ENCODE measurements at places on chromosomes 16 and 17.

- DNase-seq, result no peak
- H3K27ac ChIP-seq, result no peak overlapping the region
- H3K27me3 ChIP-seq, result peaks cover 66% of the 10 kb centered on the region
- no peaks in the 10 kb centered on the region for H3K36me3 ChIP-seq
- H3K4me1 ChIP-seq, result peaks cover 6% of the 10 kb centered on the region
- H3K4me3 ChIP-seq, result peak overlapping the region; percentile 49
Observed at GRCh38 chr17:32266389-32267301, 1.0 kb downstream of the RHBDL3 start.

GRCh38 chr16:9622268-9622667, 530.8 kb downstream of the HAPSTR1 start:
- peak; percentile 10 for DNase-seq
- H3K4me3 ChIP-seq, result no peak overlapping the region
- H3K4me1 ChIP-seq, result no peaks in the 10 kb centered on the region
- H3K36me3 ChIP-seq, result no peaks in the 10 kb centered on the region
- no peak overlapping the region for H3K27ac ChIP-seq

- H3K4me3 ChIP-seq, result no peak overlapping the region
- no peaks in the 10 kb centered on the region for H3K36me3 ChIP-seq
- no peak overlapping the region for H3K27ac ChIP-seq
- H3K4me1 ChIP-seq, result no peaks in the 10 kb centered on the region
Observed at GRCh38 chr16:17989255-17989654, 347.3 kb downstream of the NPIPA8 start.

GRCh38 chr17:41710472-41711090, 1.6 kb upstream of the GAST start:
- H3K4me1 ChIP-seq, result no peaks in the 10 kb centered on the region
- H3K27ac ChIP-seq, result no peak overlapping the region
- H3K27me3 ChIP-seq, result peaks cover 2% of the 10 kb centered on the region

DNA sequence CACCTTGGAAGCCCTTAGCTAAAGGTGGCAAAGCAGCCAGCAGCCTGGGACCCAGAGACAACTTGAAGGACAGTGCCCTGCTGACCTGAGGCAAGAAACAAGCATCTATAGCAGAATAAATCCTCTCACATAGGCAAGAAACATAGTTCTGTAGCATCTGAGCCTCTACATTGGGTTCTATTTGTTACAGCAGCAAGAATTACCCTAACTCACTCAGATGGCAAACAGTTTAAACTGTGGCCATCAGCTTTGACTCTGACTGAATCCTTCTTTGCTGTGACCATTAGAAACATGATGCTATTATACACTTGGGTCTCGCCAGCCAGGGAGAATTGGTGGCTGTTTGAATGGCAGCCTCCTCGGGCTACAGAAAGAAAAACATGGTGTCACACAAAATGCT, 53.1 kb upstream of the CCL1 start:
- peaks cover 4% of the 10 kb centered on the region for H3K27me3 ChIP-seq
- H3K36me3 ChIP-seq, result no peaks in the 10 kb centered on the region
- no peak for DNase-seq
- no peak overlapping the region for H3K27ac ChIP-seq
- H3K4me1 ChIP-seq, result no peaks in the 10 kb centered on the region

DNA sequence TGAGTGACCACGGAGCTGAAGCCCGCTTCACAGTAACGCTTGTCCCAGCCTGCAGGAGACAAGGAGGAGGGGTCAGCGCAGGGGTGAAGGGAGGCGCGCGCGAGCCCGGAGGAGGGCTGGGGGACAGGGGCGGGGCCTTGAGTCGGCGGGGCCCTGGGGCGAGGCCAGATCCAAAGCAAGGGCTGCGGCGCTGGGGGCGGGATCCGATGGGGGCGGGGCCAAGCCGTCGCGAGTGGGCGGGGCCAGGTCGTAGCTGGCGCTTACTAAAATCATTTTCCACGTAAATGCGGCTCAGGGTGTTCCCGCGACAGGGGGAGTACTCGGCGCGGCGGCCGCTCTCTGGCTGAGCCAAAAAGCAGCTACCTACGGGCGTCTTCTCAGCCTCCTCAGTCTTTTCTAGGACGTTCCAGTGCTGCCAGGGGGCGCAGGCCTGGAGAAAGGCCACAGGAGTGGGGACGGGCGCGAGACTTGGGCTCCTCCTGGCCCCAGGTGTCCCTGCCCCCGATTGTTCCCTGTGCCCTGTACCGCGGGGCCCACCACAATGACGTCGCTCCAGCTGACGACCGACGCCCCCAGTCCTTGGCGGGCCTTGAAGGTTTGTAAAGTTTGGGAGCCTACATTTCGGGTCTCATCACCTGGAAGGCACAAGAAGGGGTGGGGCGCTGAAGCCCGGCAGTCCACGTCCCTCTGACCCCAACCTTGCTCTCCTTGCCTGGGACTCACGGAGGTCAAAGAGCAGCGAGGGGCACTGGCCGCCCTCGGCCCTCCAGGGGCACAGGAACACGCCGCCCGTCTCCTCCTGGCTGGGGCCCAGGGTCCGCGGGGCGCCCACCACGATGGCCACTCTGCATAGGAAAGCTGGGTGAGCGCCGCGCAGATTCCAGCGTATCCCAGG, 3.9 kb downstream of the ITGA2B start:
- DNase-seq, result peak; percentile 70
- no peaks in the 10 kb centered on the region for H3K36me3 ChIP-seq
- no peak overlapping the region for H3K27ac ChIP-seq
- H3K4me1 ChIP-seq, result peaks cover 5% of the 10 kb centered on the region
- peaks cover 29% of the 10 kb centered on the region for H3K27me3 ChIP-seq

GRCh38 chr16:28617874-28618273, 8.0 kb upstream of the SULT1A1 start:
- H3K4me3 ChIP-seq, result no peak overlapping the region
- peak; percentile 12 for DNase-seq
- H3K27me3 ChIP-seq, result peaks cover 5% of the 10 kb centered on the region
- no peak overlapping the region for H3K27ac ChIP-seq

- peaks cover 2% of the 10 kb centered on the region for H3K4me1 ChIP-seq
- H3K27me3 ChIP-seq, result no peaks in the 10 kb centered on the region
- no peaks in the 10 kb centered on the region for H3K36me3 ChIP-seq
- H3K27ac ChIP-seq, result peak overlapping the region; percentile 87
- DNase-seq, result peak; percentile 90
- peak overlapping the region; percentile 84 for H3K4me3 ChIP-seq
Observed at GRCh38 chr16:85554114-85554888, 58.8 kb upstream of the GSE1 start.

GRCh38 chr16:21060027-21060510, 90.6 kb downstream of the DNAH3 start:
- no peak overlapping the region for H3K4me3 ChIP-seq
- H3K27ac ChIP-seq, result no peak overlapping the region
- no peaks in the 10 kb centered on the region for H3K36me3 ChIP-seq
- no peaks in the 10 kb centered on the region for H3K27me3 ChIP-seq
- DNase-seq, result no peak

GRCh38 chr16:57278494-57278893, 6.0 kb downstream of the PLLP start:
- H3K36me3 ChIP-seq, result no peaks in the 10 kb centered on the region
- no peak for DNase-seq
- no peak overlapping the region for H3K27ac ChIP-seq

DNA sequence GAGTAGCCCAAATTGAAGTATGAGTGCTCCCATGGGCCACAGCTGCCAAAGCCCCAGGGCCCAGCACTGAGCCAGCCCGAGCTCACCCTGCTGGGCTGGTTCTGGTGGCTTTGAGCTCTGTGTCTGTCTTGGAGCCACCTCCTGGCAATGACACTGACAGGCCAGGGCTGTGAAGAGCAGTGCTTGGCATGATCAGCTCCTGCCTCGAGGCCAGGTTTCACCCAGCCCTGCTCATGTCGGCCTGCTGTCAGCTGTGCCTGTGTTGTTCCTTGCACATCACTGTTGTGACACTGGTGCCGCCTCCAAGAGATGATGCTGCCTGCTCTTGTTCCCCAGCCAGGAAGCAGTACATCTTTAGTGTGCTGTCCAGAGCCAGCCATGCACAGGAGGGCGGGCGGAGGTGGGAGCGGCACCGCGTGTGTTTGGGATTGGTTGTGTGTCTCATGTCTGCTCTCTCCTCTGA, 26.0 kb downstream of the PLD6 start:
- no peaks in the 10 kb centered on the region for H3K4me1 ChIP-seq
- H3K27me3 ChIP-seq, result no peaks in the 10 kb centered on the region
- H3K36me3 ChIP-seq, result peaks cover 34% of the 10 kb centered on the region
- DNase-seq, result no peak
- no peak overlapping the region for H3K4me3 ChIP-seq
- no peak overlapping the region for H3K27ac ChIP-seq

DNA sequence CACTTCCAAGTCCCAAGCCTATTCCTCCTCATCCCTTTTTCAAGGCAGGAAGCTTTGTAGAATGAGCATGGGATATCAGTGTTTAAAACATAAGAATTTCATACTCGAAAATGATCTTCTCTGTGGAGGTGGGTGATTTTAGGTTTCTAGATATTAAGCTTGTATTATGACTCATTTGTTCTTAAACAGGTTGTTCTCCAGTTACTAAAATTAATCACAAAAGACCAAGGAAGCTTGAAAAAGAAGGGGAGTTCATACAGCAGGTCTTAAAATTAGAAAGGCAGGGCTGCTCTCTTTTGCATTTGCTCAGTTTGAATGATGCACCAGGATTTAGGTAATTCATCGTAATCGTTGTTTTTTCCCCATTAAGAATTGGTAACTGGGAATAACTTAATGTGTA, 208.7 kb downstream of the PRKCA start:
- H3K4me3 ChIP-seq, result no peak overlapping the region
- H3K27me3 ChIP-seq, result no peaks in the 10 kb centered on the region
- no peak overlapping the region for H3K27ac ChIP-seq
- no peaks in the 10 kb centered on the region for H3K36me3 ChIP-seq

DNA sequence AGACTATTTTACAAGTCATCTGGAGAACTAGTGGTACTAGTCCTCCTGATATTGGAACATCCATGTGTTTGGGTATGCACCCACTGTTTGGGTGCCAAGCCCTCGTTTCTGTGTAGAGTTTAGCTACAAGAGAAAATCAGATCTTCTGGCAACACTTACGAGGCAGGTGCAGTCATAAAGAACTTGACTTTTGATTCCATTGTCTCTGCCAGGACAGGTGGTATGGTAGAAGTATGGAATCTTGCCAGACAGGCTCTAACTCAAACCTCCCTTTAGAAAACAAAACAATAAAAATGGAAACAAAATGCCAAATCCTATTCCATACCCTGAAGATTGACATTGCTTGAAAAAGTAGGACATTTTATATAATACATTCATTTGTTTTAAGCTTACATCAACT, 16.0 kb downstream of the RNF43 start:
- DNase-seq, result no peak
- H3K36me3 ChIP-seq, result no peaks in the 10 kb centered on the region
- no peak overlapping the region for H3K4me3 ChIP-seq
- no peaks in the 10 kb centered on the region for H3K27me3 ChIP-seq

DNA sequence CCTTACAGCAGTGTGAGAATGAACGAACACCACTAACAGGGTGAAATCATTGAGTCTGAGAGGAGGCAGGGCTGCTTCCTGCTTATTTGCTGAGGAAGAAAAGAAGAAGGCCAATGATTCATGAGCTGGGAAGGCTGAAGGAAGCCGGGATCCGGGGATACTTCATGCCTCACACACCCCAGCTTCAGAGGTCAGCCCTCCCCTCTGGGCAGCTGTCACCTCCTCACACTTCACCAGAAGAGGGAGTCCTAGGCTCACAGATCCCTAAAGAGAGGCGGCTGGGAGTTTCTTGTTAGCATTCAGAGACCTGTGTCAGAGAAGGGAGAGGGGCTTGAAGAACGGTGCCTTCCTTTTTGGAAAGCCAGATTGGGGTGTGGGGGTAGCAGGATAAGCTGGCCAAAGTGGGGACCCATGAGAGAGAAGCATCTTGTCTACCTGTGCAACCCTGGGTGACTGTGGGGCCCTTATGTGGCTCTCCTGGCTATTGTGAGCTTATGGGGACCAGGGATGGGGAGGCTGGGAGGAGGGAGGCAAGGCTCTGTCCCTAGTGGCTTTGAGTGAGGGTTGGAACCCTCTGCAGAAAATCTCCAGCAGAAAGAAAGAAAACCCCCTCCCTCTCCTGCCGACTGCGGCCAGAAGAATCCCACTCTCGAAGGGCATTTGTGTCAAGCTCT, 94.6 kb downstream of the RGS9 start:
- no peak overlapping the region for H3K27ac ChIP-seq
- no peaks in the 10 kb centered on the region for H3K4me1 ChIP-seq
- no peak overlapping the region for H3K4me3 ChIP-seq
- no peaks in the 10 kb centered on the region for H3K27me3 ChIP-seq
- DNase-seq, result peak; percentile 67
- H3K36me3 ChIP-seq, result no peaks in the 10 kb centered on the region

GRCh38 chr17:17358866-17359265, 55.7 kb downstream of the NT5M start:
- no peaks in the 10 kb centered on the region for H3K27me3 ChIP-seq
- H3K4me3 ChIP-seq, result no peak overlapping the region
- H3K4me1 ChIP-seq, result peaks cover 3% of the 10 kb centered on the region

GRCh38 chr16:17104654-17105053, 366.1 kb downstream of the XYLT1 start:
- no peaks in the 10 kb centered on the region for H3K4me1 ChIP-seq
- no peak overlapping the region for H3K27ac ChIP-seq
- no peak overlapping the region for H3K4me3 ChIP-seq

- H3K27me3 ChIP-seq, result no peaks in the 10 kb centered on the region
- no peak for DNase-seq
- peaks cover 19% of the 10 kb centered on the region for H3K4me1 ChIP-seq
- peaks cover 30% of the 10 kb centered on the region for H3K36me3 ChIP-seq
- no peak overlapping the region for H3K27ac ChIP-seq
Observed at GRCh38 chr16:67194260-67194659, 2.3 kb downstream of the E2F4 start.

DNA sequence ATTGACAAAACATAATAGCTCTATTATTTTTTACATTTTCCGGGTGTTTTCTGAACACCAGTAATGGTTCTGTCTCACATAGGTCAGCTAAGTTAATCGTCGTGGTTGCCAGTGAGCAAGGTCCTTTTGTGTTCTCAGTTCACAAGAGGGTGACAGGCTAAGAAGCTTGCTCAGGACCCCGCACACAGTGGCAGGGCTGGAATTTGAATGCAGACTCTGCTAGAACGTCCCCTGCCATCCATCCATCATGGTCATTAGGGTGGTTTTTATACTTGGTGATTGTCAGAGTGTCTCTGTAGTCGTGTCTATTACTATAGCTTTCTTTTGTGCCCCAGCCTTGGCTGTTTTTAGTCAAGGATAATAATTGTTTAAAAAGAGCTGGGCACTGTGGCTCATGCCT, 176.2 kb downstream of the SNX29 start:
- H3K4me3 ChIP-seq, result no peak overlapping the region
- H3K36me3 ChIP-seq, result no peaks in the 10 kb centered on the region
- no peaks in the 10 kb centered on the region for H3K4me1 ChIP-seq
- H3K27ac ChIP-seq, result no peak overlapping the region
- DNase-seq, result no peak

GRCh38 chr17:19724501-19725420, 8.4 kb upstream of the SLC47A2 start:
- no peak overlapping the region for H3K4me3 ChIP-seq
- H3K4me1 ChIP-seq, result peaks cover 9% of the 10 kb centered on the region
- H3K27ac ChIP-seq, result no peak overlapping the region
- H3K36me3 ChIP-seq, result no peaks in the 10 kb centered on the region
- no peaks in the 10 kb centered on the region for H3K27me3 ChIP-seq

- peaks cover 23% of the 10 kb centered on the region for H3K4me1 ChIP-seq
- H3K36me3 ChIP-seq, result no peaks in the 10 kb centered on the region
- H3K4me3 ChIP-seq, result no peak overlapping the region
- H3K27ac ChIP-seq, result no peak overlapping the region
- no peak for DNase-seq
Observed at GRCh38 chr17:65787503-65787902, 226.1 kb upstream of the AXIN2 start.

Measured in fibroblast of lung (primary cell).